ENCODE measurements at places on chromosomes 12 and 14.

DNA sequence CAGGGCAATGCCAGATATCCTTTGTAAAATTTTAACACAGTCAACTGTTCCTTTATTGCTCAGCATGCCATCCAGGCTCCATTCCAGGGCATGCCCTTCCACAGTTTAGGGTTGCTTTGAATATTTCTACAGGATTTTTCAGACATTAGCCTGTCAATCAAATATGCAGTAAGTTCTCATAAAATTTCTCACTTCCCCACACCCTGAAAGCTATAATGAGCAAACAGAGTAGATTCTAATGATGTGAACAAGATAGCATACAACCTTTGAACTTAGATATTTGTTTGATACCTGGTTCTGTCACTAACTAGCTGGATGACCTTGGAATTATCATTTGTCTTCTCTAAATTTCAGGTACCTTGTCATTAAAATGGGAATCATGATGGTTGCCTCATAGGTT lies 251.2 kb downstream of the SYT1 start:
- DNase-seq: no peak

GRCh38 chr12:70661466-70662161 lies 24.4 kb upstream of the PTPRB start:
- no peak for DNase-seq

DNA sequence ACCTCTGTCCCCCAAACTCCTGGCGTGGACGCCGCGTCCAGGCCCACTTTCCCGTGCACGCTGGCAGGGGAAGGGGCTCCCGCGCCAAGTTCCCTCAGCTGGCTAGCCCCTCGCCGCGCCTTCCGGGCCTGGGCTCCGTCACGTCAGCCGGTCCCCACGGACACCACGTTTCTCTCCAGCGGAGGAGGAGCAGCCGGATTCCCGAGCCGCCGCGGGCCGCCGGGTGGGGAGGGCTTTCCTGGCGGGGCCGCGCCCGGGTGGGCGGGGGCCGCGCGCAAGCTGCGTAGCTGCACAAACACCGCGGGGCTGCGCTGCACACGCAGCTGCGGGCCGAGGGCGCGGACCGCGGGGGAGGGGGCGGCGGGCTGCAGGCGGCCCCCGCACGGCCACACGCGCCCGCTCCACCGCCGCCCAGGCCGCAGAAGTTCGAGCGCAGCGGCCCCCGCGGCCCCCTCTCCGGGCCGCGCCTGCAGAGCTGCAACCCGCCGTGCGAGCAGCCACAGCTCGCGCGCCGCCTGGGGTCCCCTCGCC lies 45.1 kb upstream of the PNMA1 start:
- DNase-seq: no peak

DNA sequence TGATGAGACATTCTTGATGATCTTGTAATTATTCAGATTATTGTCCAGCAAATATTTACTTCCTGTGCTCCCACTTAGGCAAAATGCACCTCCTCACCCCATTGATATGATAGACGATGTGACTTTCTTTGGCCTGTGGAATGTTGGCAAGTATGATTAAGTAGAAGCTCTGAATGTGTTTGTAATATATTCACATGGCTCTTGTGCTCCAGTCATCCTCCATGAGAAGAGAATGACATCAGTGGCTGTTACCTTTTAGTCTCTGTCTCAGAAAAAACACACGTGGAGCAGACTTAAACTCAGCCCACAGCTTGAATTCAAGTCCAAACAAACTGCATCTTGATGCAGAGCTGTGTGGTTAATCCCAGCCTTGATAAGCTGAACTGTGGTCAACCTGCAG lies 984.3 kb upstream of the FBXO33 start:
- DNase-seq: no peak

DNA sequence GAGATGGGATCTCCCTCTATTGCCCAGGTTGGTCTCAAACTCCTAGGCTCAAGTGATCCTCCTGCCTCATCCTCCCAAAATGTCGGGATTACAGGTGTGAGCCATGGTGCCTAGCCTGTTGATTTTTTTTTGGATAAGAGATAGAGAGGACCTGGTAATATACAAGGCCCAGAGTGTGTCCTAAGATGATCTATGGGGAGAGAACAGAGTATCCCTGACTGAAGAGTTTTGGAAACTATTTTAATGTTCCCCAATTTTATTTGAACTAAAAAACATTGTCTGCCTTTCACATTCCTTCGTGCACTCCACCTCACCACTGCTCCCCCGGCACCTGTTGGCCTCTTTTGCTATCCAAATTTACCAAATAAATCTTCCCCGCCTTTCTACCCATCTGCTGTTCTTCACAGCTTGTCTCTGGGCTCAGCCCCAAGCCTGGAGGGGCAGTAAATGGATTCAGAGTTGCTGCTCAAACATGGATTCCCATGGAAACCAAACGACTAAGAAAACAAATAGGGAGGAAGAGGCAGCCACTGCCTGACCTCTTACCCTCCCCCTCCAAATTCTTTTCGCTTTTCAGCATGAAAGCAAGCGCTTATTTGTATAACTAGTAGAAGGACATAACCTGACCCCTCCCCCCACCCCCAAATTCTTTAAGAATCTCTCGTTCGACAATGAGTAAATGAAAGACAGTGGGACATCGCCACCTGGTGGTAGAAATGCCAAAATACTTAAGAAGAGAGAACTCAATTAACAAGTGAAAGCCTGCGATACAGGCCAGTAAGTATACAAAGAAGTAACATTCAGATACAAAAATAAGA lies 22.6 kb downstream of the OR10G3 start:
- peak; percentile 80 for DNase-seq

- no peak for DNase-seq
Measured at GRCh38 chr12:94750864-94751263, 100.5 kb upstream of the TMCC3 start.

DNA sequence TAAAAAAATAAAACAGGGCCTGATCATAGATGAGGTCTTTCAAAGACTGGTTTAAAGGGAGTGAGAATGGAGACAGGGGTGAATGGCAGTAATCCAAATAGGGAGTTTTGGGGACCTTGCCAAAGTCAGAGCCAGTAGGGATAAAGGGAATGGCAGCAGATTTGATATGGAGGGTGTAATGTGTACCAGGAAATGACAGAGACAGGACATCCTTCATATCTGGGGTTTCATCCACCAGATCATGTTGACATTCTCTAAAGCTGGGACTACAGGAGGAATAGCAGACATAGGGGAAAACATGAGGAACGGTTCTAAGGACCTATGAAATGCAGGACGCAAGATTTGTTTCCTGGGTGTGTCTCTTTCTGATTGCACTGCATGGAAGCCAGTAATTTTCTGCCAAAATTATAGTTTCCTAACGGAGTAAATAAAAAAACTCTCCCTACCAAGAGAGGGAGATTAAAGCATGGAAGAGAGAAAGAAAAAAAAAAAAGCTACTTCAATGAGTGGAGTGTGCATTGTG lies 169.9 kb downstream of the PRKD1 start:
- no peak for DNase-seq

GRCh38 chr14:91719839-91720238 lies 12.0 kb downstream of the CATSPERB start:
- no peak for DNase-seq

GRCh38 chr12:48973941-48974673 lies 2.6 kb upstream of the WNT10B start:
- DNase-seq: no peak

DNA sequence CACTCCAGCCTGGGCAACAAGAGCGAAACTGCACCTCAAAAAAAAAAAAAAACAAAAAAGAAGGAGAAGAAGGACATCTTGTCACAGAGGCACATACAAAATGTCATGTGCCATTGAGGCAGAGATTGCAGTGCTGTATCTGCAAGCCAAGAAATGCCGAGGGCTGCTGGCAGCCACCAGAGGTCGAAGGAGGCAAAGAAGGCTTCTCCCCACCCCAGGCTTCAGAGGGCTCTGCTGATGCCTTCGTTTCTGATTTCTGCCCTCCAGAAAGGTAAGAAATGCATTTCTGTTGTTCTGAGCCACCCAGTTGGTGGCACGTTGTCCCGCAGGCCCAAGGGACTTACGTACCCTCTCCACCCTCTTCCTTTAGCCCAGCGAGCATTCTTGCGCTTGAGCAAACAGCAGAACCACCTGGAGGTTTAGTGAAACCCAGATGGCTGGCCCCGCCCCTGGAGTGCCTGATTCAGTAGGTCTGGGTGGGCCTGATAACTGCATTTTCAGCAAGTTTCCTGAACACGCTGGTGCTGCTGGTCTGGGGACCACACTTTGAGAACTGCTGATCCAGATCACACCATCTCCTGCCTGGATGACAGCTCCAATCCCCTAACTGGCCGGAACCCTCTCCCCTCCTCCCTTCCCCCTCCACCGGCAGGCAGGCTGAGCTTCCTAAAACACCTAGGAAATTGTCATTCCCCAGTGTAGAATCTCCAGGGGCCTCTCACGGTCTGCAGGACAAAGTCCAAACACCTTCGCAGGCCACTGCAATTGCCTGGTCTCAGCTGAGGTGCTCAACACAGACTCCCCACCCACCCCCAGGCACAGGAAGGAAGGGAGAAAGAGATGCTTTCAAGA lies 21.1 kb upstream of the SCARB1 start:
- DNase-seq: peak; percentile 19

DNA sequence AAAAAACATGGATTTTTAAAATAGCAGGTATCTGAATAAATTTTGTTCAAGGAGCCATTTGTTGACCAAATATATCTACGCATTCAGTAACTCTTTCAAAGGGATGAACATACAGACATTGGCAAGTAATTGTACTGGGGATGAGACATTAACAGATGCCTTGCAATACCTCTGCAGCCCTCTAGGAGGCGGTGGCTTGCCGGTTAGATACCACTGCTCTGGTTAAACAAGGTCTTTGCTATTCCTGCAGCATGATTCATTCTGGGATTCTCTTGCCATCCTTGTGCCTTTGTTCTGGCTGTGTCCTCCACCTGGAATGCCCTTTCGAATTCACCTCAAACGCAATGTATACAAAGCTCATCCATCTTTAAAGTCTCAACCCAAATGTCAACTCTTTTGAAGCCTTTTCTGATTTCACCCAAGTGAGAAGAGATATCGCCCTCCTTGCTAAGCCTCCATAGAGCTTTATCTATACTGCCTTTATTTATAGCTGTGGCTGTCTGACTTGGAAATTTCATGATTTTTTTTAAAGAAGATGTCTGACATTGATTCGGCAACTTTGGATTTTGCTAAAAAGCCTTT lies 131.0 kb upstream of the SRRM4 start:
- DNase-seq: no peak

DNA sequence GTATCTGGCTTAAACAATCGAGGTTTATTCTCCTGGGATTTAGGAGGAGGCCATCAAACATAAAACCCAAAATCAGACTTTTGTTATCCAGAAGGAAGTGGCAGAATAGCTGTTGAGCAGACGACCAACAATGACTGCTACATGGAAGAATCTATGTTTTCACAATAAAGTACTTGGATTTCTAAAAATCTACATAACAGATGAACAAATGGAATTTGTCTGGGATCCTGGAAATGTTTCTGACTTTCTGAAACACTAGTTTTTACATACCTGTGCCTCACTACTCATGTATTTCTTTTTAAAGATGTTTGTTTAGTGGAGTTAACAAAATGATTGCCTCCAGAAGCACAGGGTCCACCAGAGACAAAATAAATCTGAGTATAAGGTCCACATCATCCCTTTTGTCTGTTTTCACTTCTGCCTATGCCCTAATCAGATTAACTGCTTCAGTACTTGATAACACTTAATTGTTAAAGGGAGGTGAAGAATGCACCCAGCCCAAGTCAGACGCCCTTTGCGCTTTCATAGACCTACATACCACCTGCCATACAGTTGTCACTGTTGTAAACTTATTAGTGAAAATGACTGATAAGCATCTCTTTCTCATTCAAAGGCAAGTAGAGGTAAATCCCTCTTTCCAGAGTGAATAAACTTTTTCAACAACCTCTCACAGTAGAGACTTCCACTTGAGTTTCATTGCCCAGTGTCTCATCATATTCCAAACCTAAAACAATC lies 164.6 kb downstream of the EGLN3 start:
- DNase-seq: no peak

DNA sequence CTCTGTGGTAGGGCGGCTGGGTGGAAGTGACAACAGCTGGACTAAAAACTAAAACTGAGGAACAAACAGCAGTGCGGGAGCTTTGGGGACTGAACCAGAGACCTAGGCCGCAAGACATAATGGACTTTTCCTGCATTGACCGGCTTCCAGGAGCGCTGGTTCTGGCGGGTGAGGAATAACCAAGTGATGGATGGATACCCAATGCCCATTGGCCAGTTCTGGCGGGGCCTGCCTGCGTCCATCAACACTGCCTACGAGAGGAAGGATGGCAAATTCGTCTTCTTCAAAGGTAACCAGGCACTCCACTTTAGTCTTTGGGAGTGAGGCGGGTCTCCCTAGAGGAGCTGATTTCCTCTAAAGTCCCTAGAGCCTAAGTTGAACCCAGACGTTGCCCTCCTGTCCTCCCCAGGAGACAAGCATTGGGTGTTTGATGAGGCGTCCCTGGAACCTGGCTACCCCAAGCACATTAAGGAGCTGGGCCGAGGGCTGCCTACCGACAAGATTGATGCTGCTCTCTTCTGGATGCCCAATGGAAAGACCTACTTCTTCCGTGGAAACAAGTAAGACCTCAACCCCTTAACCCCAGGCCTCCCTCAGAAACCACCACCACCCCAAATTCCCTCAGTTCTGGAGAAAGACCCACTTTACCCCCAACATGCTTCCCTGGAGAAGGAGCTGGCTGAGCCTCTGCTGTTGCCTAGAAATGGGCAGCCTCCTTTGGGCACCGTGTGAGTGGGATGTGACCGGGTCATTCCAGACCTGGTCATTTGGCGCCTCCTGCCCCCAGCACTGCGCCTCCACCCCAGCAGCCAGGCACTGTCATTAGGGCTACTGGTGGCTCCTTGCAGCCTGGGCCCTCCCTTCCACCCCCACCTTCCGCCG lies 8.1 kb downstream of the MMP14 start:
- no peak for DNase-seq

- no peak for DNase-seq
Measured at GRCh38 chr12:63313139-63313538, 162.1 kb upstream of the AVPR1A start.

GRCh38 chr12:45285717-45286116 lies 69.8 kb downstream of the ANO6 start:
- DNase-seq: no peak

DNA sequence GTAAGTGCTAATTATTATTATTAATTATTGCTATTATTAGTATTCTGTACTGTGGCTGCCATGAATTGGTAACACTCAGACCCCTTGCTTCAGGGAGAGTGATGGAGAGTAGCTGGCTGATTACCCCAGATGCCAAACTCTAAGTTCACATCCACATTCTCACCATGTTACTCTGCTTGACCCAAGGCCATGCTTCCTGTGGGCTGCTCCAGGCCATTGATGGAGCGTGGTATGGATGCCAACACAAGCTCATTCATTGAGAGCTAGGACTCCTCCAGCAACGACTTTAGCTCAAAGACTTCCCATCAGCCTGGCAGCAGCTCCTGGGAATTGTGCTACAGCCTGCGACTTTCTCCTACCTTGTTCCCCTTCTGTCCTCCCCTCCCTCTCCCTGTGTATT lies 233.4 kb downstream of the MSRB3 start:
- no peak for DNase-seq

GRCh38 chr14:93976477-93977057 lies at the start of gene ASB2:
ASB2 (minus strand) TSS chr14:93976570; CDS start chr14:93964539, 12,031 bp downstream.
- no peak for DNase-seq

Measured in DMS153 (cell line).